ENCODE measurements at places on chromosomes 6 and 20. TPM values are rescaled to one million over a fixed set of nuclear protein-coding genes. Genes with fewer than 3 reads are reported as not detected.
A peak's percentile ranks its signal among the peaks of the same experiment; 100 is the strongest.

Gene TRDN
- total RNA-seq = not detected

Gene ENPP1
- 19.9 TPM for total RNA-seq

Gene TAPBP
- total RNA-seq = 229 TPM

Gene EDN1
- total RNA-seq = 24.8 TPM

Gene SMLR1
- not detected for total RNA-seq

Gene KCNQ5
- total RNA-seq = not detected

Gene BFSP1
- 0.34 TPM for total RNA-seq

Gene SLC35D3
- 0.34 TPM for total RNA-seq

GRCh38 chr20:60921022-60921622 is 330.9 kb upstream of the CDH4 start:
- DNase-seq = peak; percentile 28

- DNase-seq = no peak
Observed at GRCh38 chr6:3794092-3794491, 42.6 kb upstream of the PXDC1 start.

- no peak for DNase-seq
Observed at GRCh38 chr6:984031-984430, 291.1 kb upstream of the EXOC2 start.

GRCh38 chr20:45420125-45420524 is 4.2 kb downstream of the PIGT start:
- DNase-seq = no peak

DNA sequence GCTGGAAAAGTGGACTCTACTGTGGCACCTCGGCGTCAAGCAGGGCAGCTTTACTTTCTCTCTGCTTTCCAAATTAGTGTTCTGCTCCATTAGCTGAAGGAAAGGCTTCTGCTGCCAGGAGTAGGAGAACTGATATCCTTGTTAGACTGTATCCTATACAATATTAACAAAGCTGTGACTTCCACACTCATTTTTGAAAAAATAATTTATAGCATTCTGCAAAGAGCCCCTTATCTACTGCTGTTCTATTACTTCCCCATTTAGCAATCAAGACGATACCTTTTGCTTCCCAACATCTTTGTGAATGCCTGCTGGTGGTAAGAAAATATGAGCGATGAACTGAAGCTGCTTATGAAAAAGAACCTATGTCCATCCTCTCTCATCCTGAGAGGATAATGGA is 151.1 kb downstream of the UBE3D start:
- no peak for DNase-seq

- no peak for DNase-seq
Observed at GRCh38 chr6:105359419-105360370, 43.2 kb downstream of the PREP start.

DNA sequence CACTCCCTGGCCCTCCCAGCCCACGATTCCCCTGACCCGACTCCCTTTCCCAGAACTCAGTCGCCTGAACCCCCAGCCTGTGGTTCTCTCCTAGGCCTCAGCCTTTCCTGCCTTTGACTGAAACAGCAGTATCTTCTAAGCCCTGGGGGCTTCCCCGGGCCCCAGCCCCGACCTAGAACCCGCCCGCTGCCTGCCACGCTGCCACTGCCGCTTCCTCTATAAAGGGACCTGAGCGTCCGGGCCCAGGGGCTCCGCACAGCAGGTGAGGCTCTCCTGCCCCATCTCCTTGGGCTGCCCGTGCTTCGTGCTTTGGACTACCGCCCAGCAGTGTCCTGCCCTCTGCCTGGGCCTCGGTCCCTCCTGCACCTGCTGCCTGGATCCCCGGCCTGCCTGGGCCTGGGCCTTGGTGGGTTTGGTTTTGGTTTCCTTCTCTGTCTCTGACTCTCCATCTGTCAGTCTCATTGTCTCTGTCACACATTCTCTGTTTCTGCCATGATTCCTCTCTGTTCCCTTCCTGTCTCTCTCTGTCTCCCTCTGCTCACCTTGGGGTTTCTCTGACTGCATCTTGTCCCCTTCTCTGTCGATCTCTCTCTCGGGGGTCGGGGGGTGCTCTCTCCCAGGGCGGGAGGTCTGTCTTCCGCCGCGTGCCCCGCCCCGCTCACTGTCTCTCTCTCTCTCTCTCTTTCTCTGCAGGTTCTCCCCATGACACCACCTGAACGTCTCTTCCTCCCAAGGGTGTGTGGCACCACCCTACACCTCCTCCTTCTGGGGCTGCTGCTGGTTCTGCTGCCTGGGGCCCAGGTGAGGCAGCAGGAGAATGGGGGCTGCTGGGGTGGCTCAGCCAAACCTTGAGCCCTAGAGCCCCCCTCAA is at the start of gene LTA:
TSS of gene LTA (plus strand) at position 249 of the 871 bp plus-strand sequence. CDS start at position 703, 454 bp downstream.
- DNase-seq = no peak

DNA sequence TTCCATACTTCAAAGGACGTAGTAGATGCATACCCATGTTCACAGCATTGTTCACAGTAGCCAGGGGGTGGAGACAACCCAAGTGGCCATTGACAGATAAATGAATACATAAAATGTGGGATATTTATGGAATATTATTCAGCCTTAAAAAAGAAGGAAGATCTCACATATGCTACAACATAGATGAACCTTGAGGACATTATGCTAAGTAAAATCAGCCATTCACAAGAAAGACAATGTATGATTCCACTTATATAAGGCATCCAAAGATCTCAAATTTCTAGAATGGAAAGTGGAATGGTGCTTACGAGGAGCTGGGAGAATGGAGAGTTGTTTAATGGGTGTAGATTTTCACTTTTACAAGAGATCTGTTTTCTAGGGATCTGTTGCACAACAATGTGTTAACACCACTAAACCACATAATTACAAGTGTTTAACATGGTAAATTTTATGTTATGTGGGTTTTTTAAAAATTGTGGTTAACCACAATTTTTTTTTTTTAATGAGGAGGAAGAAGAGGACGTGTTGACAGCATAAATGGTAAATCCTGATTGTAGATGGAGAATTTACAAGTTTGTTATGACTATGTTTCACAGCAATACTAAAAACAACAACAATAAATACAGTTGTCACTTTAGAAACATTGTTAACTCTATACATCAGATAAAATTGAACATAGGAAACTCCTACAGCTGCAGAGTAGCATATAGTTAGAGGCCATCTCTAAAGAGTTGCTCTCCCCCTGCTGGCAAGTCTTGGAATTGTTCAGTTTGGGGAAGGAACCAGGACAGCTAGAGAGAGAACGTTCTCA is 41.6 kb downstream of the CCN2 start:
- peak; percentile 89 for DNase-seq

DNA sequence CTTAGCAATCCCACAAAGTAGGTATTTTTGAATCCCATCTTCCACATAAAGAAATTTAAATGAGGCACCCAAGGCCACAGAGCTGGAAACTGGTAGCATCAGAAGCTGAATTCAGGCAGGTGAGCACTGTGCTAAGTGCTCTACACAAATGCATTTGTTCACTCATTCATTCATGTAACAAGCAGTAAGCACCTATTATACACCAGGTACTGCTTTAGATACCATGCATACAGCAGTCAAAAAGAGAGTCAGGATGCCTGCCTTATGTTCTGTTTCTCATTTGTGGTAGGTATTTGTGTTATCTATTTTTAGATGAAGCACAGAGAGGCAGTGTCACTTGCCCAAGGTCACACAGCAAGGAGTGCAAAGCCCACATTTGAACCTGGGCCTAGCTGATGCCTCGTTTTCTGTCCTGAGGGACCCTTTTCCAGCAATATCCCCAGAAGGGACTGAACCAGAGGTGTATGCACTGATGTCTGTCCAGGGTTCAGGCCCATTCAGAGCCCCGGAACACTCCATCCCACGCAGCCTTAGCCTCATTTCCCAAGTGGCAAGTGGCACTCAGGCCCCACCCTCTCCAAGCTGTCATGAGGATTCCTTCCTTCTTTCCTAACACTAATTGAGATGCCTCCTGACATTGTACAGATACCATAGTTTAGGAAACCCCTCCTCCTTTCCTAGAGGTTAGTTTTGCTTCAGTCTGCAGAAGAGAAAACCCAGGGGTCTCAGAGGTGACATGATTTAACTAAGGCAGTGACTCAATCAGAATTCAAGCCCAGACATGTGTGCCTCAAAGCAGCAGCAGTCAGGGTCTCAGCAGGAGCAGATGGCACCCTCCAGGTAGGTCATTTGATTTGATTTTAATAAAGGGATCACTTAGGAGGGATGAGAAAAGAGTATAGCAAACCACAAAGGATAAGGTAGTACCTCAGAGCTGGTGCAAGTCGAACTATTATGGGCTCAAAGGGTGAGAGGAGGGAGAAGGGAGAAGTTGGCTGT is 61.2 kb upstream of the SIRPA start:
- no peak for DNase-seq

DNA sequence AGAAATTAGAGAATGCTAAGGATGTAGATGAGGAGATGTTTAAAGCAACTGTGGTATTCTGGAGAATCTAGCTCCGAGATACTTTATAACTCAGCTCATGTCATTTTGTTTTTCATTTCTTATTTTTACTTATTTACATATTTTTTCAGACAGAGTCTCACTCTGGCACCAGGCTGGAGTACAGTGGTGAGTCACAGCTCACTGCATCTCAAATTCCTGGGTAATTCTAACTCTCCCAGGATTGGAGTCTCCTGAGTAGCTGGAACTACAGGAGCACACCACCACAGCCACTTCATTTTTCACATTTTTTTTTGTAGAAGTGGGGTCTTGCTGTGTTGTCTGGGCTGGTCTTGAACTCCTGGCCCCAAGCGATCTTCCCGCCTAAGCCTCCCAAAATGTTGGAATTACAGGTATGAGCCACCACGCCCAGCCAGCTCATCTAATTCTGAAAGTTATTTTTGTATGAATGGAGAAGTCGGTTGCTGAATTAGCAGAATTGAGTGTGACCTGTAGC is 94.3 kb upstream of the FAM8A1 start:
- DNase-seq = no peak

GRCh38 chr6:11065436-11066202 is 21.5 kb upstream of the ELOVL2 start:
- DNase-seq = no peak

DNA sequence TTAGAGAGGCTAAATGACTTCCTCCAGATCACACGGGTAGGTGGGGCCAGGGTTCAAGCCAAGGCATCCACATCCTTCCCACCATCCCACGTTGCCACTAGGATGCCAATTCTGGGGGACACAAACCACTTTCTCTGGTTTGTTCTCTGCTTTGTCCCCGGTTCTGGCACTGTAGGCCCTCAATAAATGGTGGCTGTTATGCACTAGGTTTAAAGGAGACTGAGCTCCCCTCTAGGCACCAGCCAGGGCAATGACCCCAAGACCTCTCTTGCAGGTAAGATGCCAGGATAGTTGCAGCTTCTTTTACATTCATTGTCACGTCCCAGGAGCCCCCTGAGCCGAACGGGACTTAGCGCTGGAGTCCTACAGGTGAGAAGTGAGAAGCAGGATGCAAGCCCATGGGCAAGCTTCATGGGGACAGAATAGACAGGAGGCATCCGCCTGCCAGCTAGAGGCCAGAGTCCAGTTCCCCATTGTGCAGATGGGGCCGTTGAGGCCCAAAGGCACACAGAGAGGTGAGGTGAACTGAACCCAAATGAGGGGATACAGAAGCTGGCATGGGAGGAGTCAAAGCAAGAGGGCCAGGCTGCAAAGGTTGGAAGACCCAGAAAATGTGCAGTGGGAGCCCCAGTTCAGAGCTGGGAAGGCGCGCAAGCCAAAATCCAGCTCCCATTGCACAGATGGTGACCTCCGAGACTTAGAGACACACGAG is 677 bp downstream of the PXMP4 start:
- peak; percentile 33 for DNase-seq

- DNase-seq = no peak
Observed at GRCh38 chr6:141309295-141309694, 823.4 kb upstream of the GJE1 start.

DNA sequence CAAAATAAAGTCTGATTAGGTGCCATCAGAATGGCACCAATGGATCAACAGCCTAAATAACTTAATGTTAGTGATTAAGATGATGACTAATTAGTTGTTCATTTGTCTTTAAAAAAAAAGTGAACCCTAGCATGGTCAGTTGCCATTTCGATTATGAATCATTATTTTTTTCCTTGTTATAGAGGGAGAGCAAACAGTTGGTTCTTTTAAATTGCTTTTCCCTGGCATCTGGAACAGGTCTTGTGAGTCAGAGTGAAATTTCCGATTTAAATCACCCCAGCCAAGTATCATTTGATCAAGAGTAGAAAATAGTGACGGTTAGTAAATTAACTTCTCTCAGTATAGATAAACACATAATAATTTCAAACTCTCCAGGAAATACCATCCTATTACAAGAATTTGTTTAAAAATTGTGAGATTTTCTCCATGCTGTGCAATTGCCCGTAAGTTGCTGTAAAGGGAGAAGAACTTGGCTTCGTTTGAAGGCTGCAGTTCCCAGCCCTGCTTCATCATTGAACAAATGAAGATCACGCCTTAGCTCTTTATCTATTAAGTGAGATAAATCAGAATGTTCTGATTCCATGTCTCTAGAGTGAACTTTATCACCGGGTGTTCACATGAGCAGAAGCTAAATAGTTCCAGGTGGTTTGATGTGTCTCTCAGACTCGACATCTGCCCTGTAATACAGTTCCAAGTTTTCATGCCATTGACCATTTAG is 741.3 kb downstream of the DOK5 start:
- no peak for DNase-seq

GRCh38 chr6:88728756-88729155 is 234.7 kb downstream of the RNGTT start:
- DNase-seq = no peak

Data from left colon (tissue), 2 donors.